Activated naive CD4-positive, alpha-beta T cell treated with anti-CD3 and anti-CD28 coated beads, Interleukin-2, amount 50 U/mL, for 72 hours (primary cell): ENCODE measurements at places on chromosomes 13 and 19. TPM values are rescaled to one million over a fixed set of nuclear protein-coding genes. Genes with fewer than 3 reads are reported as not detected.

The OR10H1 gene
- not detected for total RNA-seq

The MYO1F gene
- total RNA-seq, result 16.2 TPM

The RYR1 gene
- total RNA-seq, result 2.9 TPM

- no peak for DNase-seq
Measured at GRCh38 chr19:53876651-53877224, 5.3 kb upstream of the PRKCG start.

- DNase-seq, result peak; percentile 34
Measured at GRCh38 chr19:378706-379105, 30.2 kb downstream of the C2CD4C start.

DNA sequence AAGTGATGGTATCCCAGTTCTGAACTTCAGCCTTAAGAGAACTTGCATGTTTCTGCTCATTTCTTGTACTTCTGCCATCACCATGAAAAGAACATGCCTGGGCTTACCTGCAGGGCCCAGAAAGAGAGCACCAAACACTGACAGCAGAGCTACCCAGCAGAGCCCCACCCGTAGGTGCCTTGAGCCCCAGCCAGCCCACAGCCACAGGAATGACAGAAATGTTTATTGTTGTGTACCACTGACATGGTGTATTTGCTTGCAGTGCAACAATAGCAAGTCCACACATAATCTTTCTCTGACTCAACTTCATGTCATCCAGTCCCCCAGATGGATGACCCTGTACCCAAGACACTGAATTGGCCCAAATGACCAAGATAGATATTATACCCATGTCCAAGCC is 195.2 kb downstream of the TSHZ3 start:
- no peak for DNase-seq
